ENCODE measurements at places on chromosomes 3 and 15. TPM values are rescaled to one million over a fixed set of nuclear protein-coding genes. Genes with fewer than 3 reads are reported as not detected.

Gene CCR9
- polyA plus RNA-seq: 0.06 TPM

Gene SLC28A2
- 0.31 TPM for polyA plus RNA-seq

Gene SRGAP3
- polyA plus RNA-seq: 13.8 TPM

Gene GREM1
- polyA plus RNA-seq: 0.27 TPM

DNA sequence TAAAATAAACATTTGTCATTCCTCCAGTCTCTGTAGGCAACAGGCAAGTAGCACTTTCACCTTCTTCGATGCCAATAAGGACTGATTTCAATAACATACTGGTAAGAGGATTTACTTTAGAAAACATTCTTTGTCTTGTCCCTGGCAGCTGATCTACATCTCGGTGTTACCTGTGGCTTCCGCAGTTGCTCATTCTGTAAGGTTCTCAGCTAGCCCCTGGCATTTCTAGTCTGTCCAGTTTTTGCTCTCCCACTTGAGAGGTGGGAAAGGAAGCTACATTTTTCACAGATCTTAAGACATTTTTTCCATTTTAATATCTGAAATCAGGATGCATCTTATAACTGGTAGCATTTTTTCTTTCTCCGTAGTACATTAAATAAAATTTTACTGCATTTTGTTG, 19.7 kb upstream of the MAP6D1 start:
- DNase-seq: no peak

GRCh38 chr3:160403796-160404470, 4.5 kb downstream of the SMC4 start:
- no peak for DNase-seq

DNA sequence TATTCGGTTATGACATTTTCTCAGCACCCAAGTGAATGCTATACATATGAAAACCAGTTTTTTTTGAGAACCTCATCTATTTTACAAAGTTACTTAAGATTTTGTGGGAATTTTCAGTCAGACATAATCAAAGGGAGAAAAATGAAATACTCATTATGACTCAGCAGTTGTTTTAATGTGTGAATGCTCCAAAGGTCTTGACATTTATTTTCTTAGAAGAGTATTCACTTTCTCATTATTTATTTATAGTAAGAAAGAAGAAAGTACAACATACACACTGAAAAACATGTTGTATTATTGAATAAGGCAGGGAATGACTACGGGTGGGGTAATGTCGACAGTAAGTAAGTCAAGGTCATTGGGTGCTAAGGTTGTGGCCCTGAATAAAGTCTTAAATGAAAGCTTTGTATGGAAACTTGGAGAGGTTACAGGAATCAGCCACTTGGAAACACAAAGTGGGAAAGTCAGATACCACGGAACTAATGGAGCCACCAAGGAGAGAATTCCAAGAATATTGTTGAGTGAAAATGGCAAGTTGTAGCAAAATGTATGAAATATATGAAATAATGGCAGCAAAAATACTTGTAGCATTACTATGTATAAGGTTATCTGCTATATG, 844.5 kb downstream of the TBL1XR1 start:
- DNase-seq: no peak

GRCh38 chr3:66554178-66554577, 53.4 kb upstream of the LRIG1 start:
- DNase-seq: no peak

DNA sequence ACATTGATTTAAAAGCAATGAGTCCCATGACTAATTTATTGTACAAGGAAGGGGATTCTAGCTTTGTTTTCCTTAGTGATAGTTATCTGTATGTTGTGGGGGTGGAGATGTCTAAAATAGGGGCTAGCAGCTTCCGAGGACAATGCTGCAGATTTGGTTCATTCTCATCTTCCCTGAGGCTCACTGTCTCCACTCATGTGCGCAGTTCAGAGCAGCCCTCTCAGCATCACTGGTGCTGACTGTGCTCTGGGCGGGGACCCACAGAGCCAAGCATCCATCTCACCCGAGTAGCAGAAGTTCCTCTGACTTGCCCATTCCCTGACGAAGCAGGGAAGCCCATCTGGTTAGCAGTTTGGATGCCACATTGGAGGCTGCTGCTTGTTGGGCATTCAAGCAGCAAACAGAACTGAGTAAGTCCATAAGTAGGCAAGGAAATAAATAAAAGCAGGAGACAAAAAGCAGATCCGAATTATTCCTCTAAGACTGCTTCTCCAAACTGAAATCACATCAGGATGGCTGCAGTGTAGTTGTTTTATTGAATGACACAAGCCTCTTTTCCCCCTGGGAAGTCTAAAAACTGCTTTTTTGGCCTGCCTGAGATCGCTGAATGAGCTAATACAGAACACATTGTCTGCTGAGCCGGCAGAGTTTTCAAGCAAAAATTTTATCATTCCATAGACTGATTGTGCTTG, 27.5 kb downstream of the RARB start:
- DNase-seq: no peak

DNA sequence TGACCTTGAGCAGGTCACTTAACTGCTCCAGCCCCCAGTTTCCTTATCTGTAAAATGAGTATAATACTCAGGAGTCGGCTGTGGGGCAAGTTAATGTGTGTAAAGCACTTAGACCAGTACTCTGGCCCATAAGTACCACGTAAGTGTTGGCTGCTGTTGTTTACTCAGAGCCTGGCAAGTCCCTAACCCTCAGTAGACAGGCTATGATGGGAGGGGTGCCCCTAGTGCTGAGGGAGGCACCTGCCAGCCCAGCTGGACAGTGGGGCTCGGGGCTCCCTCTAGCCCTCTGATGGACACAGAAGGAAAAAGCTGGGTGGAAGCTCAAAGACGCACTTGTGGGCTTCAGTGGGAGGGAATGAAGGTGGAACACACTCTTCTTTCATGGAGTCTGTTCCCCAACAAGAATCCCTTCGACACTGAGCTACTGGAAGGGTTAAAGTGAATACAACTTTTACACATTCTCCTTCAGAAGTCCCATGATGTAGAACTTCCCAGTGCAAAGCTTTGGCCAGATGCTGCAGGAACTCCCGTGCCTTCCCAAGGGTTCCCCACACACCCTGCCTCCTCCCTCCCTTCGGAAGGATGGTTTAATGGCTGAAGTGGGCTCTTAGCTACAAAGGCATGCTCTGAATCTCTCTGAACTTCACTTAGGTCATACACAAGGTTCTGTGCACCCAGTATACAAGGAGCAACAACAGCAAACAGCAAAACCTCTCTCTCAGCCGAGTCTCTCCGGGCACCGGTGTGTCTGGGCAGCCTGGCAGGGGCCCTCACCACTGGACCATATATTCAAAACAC, 25.4 kb downstream of the TMEM44 start:
- no peak for DNase-seq

- no peak for DNase-seq
Observed at GRCh38 chr15:74866090-74866489, 7.1 kb downstream of the SCAMP2 start.

GRCh38 chr3:73808862-73809509, 184.2 kb upstream of the PDZRN3 start:
- no peak for DNase-seq

Measured in left renal cortex interstitium (tissue), 4 donors.